CD8-positive, alpha-beta memory T cell (primary cell): ENCODE measurements at places on chromosomes 5 and 9.
A peak's percentile ranks its signal among the peaks of the same experiment; 100 is the strongest.

DNA sequence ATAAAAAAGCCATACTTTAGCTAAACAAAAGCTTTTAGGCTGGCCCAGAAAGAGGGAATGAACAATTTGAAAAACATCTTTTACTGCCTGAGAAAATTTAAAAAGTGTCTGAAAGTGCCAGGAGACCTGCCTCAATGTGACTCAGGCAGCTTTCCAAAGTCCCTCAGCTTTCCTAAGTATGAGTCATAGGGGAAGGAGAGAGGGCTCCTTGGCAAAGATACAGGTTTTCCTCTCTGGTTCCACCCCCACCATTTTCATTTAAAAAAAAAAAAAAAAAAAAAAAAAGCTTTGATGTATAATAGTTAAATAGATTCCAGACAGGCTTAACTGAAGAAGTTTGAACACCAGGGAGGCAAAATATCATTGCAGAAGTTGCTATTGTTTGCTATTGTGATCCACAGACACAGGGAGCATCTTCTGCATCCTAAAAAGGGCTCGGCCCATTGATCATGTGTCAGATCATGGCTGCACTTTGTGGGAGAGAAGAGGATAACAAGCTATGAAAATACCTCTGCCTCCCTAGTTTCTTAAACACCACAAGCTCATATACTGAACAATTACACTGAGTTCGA lies 71.5 kb downstream of the MRPS27 start:
- DNase-seq, result no peak

GRCh38 chr5:77400645-77401044 lies 91.5 kb downstream of the WDR41 start:
- no peak for DNase-seq

GRCh38 chr9:137241490-137242268 lies 592 bp downstream of the TUBB4B start:
- peak; percentile 82 for DNase-seq

DNA sequence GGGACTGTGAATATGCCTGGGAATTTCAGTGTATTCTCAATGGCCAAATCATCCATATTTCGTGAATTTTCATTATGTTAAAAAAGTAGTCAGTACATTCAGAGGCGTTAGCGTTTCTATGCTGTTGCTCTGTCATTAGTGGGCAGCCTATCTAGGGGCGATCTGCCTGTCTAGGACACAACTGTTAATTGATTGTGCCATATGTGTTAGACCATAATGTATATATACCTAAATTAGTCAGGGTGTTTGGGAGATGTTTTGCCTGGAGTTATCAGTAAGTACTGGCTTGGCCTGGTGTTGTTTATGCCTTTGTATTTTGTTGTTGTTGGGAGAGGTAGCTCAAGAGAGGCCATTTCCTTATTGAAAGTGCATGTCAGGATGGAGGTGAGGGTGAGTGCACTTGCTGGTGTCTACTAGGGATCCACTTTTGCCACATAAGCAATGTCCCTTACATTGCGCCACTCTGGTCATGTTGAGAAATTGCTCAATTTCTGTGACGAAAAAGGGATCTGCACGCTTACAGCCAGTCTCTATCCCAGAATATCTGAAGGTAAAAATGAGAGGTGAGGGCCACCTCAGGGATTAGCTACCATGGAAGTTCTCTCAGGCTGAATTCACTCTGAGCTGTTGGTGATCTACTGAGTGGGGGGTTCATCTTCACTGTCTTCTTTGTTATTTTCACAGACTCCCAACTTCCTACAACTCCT lies 123.3 kb downstream of the ST8SIA4 start:
- DNase-seq, result no peak

DNA sequence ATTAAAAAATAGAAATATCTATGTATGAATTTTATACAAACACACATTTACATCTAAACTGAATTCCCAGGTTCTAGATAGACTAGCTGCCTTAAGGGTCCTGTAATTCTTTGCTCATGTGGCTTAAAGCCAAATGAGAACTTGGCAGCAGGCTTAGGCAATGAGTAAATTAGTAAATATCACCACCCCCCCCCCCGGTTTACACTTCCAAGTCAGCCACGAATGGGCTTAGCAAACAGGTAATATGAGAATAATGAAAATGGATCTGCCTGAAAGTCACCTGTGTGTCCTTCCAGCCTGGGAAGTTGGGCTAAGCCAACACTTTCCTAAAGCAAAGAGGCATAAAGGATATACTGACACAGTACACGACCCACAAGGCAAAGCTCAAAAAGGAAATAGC lies 108.6 kb downstream of the KLHL3 start:
- DNase-seq, result no peak

DNA sequence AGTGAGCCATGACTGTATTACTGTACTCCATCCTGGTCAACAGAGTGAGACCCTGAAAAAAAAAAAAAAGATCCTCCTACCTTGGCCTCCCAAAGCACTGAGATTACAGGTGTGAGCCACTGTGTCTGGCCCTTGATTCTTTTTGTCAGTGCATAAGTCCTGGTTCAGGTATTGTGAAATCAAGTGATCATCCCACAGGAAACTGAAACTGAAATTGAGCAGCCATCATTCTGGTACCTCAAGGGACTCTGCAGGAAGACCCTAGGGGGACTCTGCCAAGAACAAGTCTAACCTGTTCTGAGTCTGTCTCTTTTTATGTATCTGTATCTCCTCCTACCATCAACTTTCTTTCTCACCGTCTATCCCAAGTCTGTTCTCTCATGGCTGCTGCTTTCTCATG lies 1.9 kb upstream of the DCAF10 start:
- no peak for DNase-seq

GRCh38 chr5:157513182-157513581 lies 53.2 kb downstream of the NIPAL4 start:
- no peak for DNase-seq

- DNase-seq, result no peak
Observed at GRCh38 chr9:137455359-137455991, 3.7 kb downstream of the NSMF start.

DNA sequence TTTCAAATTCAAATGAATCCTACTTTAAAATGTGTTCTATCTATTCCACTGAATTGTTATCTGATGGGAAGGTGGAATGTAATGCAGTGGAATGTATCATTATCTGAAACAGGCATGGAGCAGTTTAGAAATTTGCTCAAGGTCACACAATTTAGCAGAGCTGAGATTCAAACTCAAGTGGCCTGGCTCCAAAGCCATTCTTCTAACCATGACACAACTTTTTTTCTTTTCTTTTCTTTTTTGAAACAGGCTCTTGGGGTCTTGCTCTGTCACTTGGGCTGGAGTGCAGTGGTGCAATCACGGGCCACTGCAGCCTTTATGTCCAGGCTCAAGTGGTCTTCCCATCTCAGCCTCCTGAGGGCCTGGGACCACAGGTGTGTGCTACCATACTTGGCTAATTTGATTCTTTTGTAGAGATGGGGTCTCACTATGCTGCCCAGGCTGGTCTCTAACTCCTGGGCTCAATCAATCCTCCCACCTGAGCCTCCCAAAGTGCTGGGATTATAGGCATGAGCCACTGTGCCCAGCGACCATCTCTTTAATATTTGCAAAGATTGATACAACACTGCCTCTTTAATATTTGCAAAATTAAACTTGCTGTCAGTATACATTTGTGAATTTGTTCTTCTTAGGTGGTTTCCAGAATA lies 50.0 kb downstream of the CAST start:
- DNase-seq, result no peak

DNA sequence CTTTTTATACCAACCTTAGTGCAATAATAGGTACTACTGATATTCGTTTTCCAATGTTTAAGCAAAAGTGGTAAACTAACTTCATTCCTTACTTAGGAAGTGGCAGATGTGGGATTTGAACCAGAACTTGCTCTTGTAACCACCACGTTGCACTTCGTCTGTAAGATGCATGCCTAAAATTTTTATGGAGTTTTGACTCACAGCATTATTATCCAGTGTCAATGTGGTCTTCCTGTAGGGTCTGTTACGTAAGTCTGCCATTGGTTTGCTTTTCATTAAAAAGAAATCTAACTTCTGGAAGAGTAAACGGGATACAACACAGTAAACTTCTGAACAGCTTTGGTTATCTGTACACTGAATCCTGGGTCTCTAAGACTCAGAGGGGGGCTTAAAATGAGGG lies 521.0 kb upstream of the WWC1 start:
- no peak for DNase-seq

DNA sequence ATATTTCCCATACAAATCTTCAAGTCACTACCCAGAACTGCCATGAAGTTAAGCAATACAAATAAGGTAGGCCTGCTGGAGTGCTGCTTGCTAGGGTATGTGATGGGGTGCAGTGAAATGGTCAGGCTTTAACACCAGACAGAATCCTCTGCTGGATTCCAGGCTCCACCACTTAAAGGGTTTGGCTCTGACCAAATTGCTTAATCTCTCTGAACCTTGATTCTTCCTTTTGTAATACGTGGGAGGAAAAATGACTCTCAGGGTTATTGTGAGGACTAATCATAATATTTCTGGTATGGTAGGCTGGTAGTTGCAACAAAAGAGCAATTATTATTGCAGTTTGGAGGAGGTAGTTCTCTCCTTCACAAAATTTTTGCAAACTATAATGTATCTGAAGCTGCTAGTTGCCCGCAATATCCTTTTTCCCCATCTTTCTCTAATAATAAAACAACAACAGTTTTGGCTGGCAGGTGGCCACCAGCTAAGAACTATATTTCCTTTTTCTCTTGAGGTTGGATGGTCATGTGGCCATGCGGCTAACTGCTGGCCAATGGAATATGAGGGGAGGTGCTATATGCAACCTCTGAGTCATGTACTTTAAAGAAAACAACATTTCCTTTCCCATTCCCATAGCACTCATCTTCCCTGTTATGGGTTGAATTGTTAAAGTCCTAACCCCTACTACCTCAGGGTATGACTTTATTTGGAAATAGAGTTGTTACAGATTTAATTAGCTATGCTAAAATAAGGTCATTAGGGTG lies 44.1 kb downstream of the CCL28 start:
- no peak for DNase-seq

DNA sequence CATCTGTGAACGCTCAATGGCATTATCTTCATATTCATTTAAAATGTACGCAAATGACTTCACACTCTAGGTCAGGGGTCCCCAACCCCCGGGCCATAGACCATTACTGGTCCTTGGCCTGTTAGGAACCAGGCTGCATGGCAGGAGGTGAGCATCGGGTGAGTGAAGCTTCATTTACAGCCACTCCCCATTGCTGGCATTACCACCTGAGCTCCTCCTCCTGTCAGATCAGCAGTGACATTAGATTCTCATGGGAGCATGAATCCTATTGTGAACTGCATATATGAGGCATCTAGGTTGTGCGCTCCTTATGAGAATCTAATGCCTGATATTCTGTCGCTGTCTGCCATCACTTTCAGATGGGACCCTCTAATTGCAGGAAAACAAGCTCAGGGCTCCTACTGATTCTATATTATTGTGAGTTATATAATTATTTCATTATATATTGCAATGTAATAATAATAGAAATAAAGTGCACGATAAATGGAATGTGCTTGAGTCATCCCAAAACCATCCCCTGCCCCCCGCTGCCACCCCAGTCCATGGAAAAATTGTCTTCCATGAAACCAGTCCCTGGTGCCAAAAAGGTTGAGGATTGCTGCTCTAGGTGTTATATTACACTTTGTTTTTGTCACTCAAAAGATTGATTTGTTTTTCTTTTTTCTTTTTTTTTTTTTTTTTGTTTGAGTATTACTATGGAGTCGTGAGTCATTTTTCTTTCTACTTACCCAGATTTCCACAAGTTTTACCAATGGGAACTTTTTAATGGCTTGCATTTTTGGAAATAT lies 127.2 kb downstream of the DOCK8 start:
- no peak for DNase-seq

DNA sequence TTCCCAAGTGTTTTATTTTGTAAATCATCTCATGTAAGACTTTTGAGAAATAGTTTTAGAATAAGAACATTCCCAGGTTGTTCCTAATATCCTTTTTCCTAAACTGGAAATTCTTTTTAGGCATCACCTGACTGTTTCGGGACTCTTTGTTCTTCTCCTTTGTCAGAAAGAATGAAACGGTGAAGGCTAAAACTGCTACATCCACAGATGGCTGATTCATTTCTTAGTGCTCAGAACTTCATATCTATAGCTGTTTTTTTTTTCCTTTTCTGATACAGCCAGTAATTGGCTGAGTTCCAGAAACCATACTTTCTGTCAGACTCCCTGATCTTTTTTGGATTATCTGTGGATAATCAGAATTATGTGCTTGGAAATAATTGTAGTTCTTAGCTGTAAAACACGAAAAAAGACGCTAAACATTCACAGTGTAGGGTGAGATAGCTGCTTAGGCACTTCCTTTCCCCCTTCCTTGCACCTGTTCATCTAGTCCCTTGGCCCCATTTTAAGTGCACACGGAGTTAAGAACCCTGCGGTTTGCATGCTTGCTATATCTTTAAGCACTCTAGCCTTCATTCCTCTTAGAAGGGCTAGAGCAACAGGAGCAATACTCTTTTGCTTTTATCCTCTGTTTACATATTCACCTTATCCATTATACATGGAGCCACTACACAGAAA lies 283.9 kb downstream of the PJA2 start:
- no peak for DNase-seq

DNA sequence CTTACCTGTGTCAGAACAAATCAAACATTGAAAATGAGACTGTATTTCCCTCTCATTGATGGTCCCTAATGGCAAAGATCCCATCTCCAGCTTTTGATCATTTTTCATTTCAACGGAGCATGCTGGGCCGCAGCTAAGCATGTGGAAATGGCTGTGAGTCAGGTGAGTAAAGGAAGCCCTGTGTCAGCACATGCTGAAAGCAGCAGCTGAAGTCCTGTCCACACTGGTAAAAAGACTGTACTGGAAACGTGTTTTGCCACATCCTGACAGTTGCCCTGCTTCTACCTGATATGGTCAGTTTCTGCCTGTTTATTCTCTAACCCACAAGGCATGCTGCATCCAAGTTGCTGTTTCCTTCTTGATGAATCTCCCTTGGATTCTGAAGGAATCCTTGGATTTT lies 330.1 kb downstream of the EFNA5 start:
- DNase-seq, result no peak

DNA sequence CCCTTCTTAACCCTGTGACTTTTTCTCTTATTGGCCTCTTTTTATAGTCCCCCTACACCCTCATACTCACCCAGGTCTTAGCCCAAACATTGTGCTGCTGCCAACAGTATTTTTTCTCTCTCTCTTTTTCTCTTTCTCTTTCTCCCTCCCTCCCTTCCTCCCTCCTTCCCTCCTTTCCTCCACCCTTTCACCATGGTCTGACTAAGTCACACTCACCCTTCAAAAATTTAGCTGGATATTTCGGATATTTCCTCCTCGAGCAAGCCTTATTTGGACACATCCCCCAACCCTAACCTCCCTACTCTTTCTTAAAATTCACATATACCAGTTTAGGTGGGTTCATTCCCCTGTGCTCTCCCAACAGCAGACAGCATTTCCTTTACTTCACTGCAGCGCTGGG lies 64.7 kb downstream of the FGF1 start:
- no peak for DNase-seq

- no peak for DNase-seq
Observed at GRCh38 chr9:93036887-93037475, 21.5 kb upstream of the SUSD3 start.
